ENCODE measurements at places on chromosomes 2 and 18.

- DNase-seq = peak; percentile 2
These were observed 574.2 kb downstream of the CCDC85A start for GRCh38 chr2:56757884-56758545.

DNA sequence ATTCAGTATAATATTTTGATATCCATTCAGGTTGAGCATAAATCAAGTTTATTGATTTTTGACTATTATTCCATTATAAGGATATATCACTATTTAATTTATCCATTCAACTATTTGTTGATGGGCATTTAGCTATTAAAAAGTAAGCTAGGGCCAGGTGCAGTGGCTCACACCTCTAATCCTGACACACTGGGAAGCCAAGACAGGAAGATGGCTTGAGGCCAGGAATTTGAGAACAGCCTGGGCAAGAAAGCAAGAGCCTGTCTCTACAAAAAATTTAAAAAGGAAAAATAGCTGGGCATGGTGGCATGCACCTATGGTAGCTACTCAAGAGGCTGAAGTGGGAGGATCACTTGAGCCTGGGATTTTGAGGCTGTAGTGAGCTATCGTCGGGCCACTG is 183.5 kb downstream of the HNMT start:
- no peak for DNase-seq

DNA sequence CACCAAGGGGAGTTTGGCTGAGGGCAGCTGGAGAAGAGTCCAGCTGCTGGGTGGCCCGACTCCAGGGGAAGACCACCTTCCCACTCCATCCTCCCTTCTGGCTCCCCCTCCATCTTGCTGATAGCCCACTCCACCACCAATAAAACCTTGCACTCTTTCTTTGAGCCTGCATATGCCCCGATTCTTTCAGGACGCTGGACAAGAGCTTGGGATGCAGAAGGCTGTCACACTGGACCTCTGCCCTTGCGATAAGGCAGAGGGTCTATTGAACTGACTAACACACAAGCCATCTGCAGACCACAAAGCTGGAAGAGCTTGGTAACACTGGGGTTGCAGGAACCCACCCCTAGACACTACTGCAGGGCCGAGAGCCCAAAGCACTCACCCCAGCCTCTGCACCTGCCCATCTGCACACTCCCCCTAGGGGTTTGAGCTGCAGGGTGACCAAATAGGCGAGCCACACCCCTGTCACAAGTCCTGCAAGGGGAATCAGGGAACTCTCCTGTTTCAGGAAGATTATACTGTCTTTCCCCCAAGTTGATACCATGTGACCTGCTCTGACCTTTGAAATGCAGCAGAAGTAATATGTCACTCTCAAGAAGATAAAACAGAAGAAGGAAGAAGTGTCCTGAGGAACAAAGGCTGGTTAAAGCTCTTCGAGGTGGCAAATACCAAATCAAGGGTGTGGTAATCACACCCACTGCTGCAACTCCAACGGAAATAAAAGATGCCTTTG is 70.5 kb downstream of the SMAD4 start:
- DNase-seq = no peak

GRCh38 chr2:125959047-125959446 is 696.9 kb upstream of the GYPC start:
- DNase-seq = no peak

GRCh38 chr2:188576651-188577050 is 285.0 kb downstream of the GULP1 start:
- no peak for DNase-seq

- DNase-seq = no peak
These were observed 282.7 kb upstream of the MAP2 start for GRCh38 chr2:209141142-209141541.
